ENCODE measurements at places on chromosomes 5 and 9.
A peak's percentile ranks its signal among the peaks of the same experiment; 100 is the strongest.

DNA sequence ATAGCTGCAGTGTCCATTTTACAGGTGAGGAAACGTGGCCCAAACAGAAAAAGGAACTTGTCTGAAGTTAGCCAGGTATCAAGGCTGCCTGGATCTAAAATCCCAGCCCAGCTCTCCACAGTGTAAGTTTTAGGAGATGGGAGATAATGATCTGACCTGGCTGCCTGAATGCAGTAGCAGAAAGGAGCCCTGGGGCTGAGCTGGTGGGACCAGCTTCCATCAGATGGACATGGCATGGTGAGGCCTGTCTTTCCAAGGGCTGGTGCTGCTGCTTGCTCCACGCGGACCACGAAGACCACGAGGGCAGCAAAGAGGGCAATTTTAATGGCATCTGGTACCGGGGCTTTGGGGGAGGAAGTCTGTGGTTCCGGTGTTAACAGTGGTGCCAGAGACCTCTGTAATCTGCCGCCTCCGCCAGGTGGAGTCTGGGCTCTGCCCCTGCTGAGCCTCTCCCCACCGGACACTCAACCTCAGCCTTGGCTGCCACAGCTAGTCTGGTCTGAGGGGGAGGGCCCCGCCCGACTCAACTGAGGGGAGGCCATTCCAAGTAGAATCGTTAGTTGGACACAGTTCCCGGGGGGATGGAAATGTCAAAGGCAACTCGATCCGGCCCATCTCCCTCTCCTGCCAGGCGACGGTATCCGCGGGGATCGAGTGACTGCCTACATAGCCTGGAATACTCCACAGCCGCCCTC is 650 bp downstream of the MYORG start:
- DNase-seq, result no peak

DNA sequence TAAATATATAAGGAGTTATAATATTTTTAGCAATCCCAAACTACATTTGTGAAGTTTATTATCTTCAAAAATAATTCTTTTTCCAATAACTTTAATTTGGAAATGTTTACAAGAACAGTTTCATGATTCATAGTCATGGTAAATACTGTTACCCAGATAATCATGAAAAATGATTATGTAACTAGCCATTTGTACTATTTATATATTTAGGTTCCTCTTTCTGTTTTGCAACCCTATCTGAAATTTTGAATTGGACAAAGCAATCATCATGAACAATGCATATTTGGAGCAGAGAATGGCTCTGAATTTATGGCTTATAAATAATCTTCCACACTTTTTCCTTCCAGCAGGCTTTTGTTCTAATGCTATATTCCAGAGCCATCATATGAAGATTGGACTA is 499.7 kb downstream of the SLCO4C1 start:
- no peak for DNase-seq

DNA sequence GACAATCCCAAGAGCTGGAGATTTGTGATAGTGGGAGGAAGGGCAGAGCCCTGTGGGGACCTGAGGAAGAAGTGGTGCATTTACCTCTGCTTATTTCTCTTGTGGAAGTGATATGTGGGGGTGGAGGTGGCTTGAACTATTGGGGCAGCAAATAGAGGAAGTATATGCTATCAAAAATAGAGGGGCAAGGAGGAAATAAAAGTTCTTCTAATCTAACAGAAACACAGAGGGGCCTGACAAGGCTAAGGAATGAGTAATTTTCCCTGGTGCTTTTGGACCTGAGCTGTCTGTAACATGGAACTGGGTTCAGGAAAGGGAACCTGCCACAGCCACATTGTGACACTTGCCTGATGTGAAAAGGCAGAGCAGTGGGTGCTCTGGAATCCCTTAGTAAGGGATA is 378.6 kb upstream of the KLF4 start:
- no peak for DNase-seq

- DNase-seq, result no peak
These were observed 32.9 kb downstream of the FCHO2 start for GRCh38 chr5:72988769-72989168.

GRCh38 chr5:89168766-89169165 is 285.8 kb upstream of the MEF2C start:
- no peak for DNase-seq

- no peak for DNase-seq
These were observed 3.5 kb downstream of the RALGDS start for GRCh38 chr9:133117271-133118178.

GRCh38 chr9:127185931-127186781 is 63.7 kb upstream of the ANGPTL2 start:
- peak; percentile 94 for DNase-seq

- DNase-seq, result no peak
These were observed 25.3 kb upstream of the RNU6ATAC start for GRCh38 chr9:134189470-134190231.

GRCh38 chr9:72169178-72169577 is 19.9 kb downstream of the GDA start:
- DNase-seq, result no peak

DNA sequence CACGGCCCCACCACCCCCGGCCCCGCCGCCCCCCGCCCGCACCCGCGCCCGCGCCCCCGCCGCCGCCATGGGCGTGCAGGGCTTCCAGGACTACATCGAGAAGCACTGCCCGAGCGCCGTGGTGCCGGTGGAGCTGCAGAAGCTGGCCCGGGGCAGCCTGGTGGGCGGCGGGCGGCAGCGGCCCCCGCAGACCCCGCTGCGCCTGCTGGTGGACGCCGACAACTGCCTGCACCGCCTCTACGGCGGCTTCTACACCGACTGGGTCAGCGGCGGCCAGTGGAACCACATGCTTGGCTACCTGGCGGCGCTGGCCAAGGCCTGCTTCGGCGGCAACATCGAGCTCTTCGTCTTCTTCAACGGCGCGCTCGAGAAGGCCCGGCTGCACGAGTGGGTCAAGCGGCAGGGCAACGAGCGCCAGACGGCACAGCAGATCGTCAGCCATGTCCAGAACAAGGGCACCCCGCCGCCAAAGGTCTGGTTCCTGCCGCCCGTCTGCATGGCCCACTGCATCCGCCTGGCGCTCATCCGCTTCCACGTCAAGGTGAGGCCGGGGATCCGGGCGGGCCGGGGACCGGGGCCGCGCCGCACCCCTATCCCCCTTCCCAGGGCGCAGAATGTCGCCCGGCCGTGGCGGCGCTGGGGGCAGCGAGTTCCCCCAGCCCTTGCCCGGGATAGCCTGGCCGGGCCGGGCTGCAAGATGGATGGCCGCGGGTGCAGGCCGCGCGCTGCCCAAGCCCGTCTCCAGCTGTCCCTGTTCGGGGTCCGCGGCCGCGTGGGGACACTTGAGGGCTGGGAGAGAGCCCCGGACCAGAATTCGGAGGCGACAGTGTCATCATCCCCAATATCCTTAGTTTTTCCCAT is 594 bp downstream of the FAM120A start:
- DNase-seq, result no peak

- no peak for DNase-seq
These were observed 244.7 kb downstream of the PIK3R1 start for GRCh38 chr5:68460147-68460798.

DNA sequence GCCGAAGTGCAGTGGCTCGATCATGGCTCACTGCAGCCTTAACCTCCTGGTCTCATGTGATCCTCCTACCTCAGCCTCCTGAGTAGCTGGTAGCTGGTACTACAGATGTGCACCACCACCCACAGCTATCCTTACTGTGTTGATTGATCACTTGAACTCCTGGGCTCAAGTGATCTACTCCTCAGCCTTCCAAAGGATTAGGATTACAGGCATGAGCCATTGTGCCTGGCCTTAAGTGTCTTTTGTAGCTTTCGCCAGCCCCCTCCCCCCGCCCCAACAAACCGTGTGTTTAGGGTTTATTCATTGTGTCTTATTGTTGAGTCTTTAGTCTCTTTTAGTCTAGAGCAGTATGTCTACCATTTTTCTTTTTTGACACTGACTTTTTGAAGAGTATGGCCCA is 33.1 kb downstream of the SPIN1 start:
- no peak for DNase-seq

DNA sequence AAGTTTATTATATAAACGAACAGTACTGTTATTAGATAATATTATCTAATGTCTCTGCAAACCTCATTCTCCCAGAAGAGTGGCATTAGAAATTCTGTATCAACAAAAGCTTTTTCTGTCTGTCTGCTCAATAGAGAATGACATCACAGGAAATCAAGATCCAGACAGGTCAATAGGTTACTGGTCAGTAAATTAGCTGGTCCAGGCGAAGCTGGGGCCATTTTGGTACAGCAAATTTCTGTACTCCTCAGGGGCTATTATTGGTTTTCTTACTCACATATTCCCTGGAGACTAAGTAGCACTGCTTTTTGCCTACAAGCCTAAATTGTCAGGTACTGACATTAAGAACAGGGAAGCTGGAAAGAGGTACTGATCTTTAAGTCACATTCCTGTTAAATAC is 80.5 kb downstream of the PLPP1 start:
- no peak for DNase-seq

- no peak for DNase-seq
These were observed 521 bp upstream of the PTGS1 start for GRCh38 chr9:122370303-122370702.

DNA sequence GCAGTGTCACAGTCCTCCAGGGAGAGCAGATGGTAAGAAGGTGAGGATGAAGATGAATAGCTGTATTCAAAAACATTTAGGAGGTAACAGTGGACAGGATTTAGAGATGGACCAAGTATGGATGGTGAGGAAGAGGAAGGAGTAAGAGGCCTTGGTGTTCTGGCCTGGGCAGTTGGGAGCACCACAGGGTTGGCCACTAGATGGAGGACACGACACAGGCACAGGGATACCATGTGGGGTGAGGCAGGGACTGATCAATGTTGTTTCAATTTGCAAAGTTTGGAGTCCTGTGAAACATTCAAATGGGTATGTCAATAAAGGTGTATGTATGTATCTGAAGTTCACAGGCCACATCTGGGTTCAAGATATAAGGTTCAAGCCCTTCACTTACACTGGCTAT is 141.1 kb upstream of the RASEF start:
- no peak for DNase-seq

- no peak for DNase-seq
These were observed 19.6 kb upstream of the MAN2A1 start for GRCh38 chr5:109669991-109670706.

GRCh38 chr9:38025166-38025565 is 43.9 kb downstream of the SHB start:
- DNase-seq, result no peak

DNA sequence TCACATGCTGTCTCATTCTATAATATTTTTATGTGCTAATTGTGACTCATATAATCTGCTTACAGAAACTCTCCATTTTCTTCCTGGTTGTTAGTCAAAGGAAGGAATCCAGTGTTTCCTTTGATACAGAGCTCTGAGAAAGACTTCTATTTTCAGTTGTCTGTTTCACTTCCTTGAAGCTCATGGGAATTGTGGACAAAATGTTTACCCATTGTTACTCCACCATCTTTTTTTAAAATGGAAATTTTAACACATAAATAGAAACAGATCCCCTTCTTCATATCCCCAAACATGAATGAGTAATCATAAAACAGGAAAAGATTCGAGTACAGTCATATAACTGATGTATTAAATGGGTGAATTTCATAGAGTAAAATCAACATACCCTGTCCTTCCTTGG is 42.0 kb upstream of the KCNN2 start:
- DNase-seq, result no peak

GRCh38 chr9:119509291-119509905 is 140.2 kb upstream of the BRINP1 start:
- DNase-seq, result no peak

- no peak for DNase-seq
These were observed 25.2 kb upstream of the ASPN start for GRCh38 chr9:92507496-92507895.

- no peak for DNase-seq
These were observed 298.4 kb downstream of the CWC27 start for GRCh38 chr5:65067147-65067506.

GRCh38 chr5:24909210-24909609 is 264.4 kb upstream of the CDH10 start:
- no peak for DNase-seq

DNA sequence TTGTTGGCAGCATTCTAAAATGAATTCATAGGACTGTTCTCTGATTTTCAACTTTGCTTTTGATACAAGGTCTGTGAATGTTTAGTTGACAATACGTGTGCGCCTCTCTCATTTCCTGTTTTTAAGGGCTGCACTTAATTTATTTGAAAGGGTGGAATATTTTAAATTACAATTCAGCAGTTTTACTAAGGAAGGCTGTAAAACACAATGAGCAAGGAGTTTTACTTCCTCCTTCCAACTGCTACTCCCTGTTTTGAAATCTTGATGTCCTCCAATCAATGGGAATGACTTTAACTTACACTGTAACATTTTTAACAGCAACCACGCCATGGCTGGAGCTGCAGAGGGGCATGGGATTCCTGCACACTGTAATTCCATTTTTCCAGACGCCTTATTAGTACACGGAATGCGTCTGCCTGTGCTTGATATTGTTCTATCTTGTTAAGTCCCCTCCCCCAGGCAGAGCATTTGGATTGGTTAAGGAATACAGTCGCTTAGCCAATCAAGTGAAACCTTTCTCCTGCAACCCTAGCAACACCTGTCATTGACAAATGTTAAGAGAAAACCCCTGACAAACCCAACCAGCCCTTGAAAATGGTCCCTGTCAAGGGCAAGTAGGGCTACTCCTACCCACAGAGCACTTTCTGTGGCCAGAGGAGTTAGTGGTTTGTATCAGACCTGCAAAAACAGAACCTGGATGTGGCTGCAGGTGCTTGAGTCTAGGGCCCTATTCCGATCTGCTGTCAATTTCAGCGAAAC is 12.5 kb upstream of the ZSWIM6 start:
- no peak for DNase-seq

DNA sequence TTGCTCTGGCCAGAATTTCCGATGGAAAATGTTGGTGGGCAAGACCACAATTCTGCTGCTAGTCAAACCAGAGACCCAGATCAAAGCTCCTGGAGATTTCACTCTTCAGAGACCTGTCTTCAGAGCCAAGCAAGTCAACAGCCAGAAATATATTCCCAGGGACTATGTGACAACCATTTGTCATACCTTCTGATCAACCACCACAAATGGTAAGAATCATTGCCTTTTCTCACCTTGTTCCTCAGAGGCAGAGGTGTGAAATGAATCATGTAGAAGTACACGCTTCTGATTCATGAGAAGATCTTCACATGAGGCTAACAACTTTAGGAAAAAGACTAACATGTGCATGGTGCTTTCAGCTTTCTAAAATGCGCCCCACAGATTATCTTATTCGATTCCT is 53.5 kb downstream of the SUSD1 start:
- no peak for DNase-seq

GRCh38 chr5:82417776-82418607 is 139.8 kb upstream of the RPS23 start:
- no peak for DNase-seq

GRCh38 chr9:129319076-129319937 is 141.2 kb upstream of the IER5L start:
- peak; percentile 77 for DNase-seq

DNA sequence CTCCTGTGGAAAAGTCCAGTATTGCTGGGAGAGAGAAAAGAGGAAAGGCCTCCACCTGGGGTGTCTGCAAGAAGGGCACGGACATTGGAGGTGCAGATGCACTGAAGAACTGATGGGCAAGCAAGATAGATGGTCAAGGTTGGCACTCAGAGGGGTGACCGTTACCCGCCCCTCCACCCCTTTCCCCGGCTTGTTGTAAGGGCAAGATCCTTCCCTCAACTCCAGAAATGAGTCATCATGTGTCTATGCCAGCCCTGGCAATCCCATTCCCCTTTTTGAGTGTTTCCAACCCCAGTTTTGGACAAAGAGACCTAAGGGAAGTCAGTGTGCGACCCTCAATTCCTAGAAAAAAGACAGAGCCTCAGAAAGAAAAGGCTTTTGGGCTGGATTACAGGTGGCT is 34.9 kb upstream of the ATP6V1G1 start:
- DNase-seq, result no peak

- no peak for DNase-seq
These were observed 38.9 kb upstream of the IFNK start for GRCh38 chr9:27485158-27485557.
